Activated effector memory CD4-positive, alpha-beta T cell treated with Interleukin-2 at 50 U/mL for 16 hours (primary cell): ENCODE measurements at places on chromosomes 2 and 18.

GRCh38 chr2:127161176-127162136 lies 54.5 kb upstream of the BIN1 start:
- no peak for DNase-seq

DNA sequence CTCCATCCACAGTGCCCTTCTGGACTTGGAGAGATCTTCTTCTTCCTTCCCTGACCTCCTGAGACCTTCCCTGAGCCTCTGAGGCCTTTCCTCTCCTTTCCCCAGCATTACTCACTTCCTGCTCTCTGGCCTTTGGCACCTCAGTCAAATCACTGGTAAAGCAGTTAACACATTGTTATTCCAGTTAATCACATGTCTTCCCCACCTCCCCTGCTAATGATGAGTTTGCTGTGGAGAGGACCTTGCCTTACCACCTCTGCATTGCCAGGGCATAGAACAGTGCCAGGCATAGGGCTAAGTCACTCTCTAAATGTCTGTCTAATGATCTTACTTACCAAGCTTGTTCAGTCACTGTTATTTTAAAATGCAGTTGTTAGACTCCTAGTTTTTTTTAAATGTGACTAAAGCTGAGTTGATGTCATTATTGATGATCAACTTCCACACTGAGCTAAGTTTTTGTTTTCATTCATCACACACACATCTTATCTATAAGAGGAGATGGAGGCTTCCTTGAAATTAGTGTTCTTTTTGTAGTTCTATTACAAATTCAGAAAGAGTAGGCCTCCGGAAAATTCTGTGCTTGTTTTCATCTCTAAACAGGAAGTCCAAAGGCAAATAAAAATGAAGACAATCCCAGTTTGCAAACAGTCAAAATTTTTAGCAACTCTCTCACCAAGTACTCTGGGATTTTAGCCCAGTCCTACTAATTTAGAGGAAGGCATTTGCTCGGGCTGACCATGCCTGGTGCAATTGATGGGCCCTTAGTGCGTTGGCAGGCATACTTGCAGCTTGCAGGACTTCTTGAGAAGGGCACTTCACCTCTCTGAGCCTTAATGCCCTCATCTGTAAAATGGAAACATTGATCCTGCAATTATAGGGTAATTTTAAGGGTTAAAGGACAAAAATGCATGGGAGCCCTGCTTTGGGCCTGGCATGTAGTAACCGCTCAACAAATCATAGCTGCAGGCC lies 113.7 kb upstream of the SPRED2 start:
- no peak for DNase-seq

DNA sequence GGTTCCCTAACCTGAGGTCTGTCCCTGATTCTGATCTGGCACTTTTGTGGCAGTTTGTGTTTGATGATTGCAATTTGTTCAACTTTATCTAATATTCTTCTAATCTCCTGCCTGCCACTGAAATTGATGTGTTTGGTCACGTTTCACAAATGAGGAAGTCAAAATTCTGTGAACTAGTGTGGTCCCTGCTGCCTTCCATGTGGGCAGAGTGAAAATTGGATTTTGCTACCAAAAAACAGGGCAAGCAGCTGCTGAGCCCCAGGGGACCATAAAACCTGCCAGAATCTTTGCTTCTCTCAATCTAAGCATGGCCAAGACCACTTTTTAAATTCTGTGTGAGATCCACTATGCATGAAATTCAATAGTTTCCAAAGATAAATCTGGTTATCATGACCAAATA lies 195.5 kb upstream of the CYRIA start:
- DNase-seq: no peak

DNA sequence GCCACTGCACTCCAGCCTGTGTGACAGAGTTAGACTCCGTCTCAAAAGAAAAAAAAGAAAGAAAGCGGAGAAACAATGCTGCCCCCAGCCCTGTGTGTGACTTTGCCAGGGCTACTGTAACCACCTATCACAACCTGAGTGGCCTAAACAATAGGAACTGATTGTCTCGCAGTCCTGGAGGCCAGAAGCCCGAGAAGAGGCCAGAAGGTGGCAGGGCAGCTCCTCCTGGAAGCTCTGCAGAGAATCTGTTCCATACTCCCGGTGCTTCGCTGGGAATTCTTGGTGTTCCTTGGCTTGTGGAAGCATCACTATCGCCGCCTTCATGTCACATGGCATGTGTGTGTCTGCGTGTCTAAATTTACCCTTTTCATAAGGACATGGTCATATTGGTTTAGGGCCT lies 14.4 kb upstream of the RAB17 start:
- no peak for DNase-seq

- no peak for DNase-seq
Observed at GRCh38 chr18:51417643-51418483, 220.4 kb upstream of the MEX3C start.

DNA sequence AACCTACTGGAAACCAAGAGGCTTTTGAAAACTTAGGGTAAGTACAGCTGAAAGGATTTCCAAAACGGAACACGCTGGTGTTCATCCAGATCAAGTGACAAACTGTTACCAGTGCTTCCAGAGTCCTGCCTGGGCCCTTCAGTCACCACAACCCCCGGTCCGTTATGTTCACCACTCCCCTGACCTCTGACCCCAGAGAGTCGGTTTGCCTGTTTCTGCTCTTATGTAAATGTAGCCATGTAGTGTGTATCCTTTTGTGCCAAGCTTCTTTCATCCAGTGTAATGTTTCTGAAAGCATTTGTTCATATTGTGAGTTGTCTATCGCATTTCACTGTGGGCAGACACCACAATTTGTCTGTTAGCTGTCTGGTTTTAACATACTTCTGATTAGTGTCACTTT lies 217.5 kb downstream of the NCK2 start:
- DNase-seq: no peak

DNA sequence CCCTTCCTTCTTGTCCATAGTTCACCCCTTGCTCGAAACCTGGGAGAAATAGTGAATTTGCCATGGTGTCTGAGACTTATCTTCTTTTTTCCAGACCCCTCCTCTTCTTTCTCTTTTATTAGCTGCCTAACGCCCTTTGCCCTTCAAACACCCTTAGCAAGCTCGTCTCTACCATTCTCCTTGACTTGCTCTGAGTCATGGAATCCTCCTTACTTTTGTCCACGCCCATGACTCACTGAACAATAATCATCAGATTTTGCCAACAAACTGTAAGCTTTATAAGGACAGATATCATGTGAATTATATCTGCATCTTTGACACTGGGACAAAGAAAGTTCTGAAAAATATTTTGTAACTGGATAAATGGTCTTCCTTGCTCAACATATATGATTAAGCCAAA lies 67.1 kb upstream of the CNTNAP5 start:
- no peak for DNase-seq

DNA sequence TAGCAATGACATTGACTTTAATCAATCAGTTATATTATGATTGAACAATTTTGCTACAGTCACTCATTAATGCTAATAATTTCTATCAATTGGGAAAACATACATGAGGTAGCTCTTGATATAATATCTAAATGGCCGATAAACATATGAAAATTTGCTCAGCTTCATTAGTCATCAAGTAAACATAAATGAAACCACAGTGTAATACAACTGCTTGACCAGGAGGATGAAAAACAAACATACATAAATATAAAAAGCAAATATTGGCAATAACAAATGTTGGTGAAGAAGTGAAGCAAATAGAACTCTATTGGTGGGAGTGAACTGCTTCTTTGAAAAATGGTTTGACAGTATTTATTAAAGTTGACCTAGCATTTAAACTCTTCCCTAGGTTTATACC lies 130.9 kb downstream of the ASXL3 start:
- DNase-seq: no peak

- DNase-seq: no peak
Observed at GRCh38 chr18:73099759-73100158, 232.0 kb upstream of the NETO1 start.

DNA sequence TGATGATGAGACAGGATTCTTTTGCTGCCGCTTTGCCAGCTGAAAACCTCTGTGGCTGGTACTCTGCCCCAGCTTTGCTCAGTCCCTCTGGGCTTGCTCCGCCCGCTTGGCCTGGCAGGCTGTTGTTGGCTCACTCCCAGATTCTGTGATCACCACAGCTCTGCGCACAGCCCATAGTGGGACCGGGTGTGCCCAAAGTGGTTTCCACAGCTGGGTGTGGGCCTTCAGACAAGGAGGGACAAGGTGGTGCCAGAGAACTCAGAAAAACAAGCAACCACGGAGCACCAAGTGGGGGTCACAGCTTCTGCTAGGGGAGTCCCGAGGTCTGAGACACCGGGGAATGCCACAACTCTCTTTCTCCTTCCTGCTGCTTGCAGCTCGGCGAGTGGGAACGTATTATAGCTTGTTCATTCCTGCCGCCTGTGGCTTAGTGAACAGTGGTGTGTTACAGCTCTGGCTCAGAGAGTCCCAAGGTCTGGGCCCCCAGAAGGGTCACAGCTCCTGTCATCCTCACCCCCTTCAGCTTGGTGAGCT lies 9.2 kb upstream of the KYNU start:
- no peak for DNase-seq

DNA sequence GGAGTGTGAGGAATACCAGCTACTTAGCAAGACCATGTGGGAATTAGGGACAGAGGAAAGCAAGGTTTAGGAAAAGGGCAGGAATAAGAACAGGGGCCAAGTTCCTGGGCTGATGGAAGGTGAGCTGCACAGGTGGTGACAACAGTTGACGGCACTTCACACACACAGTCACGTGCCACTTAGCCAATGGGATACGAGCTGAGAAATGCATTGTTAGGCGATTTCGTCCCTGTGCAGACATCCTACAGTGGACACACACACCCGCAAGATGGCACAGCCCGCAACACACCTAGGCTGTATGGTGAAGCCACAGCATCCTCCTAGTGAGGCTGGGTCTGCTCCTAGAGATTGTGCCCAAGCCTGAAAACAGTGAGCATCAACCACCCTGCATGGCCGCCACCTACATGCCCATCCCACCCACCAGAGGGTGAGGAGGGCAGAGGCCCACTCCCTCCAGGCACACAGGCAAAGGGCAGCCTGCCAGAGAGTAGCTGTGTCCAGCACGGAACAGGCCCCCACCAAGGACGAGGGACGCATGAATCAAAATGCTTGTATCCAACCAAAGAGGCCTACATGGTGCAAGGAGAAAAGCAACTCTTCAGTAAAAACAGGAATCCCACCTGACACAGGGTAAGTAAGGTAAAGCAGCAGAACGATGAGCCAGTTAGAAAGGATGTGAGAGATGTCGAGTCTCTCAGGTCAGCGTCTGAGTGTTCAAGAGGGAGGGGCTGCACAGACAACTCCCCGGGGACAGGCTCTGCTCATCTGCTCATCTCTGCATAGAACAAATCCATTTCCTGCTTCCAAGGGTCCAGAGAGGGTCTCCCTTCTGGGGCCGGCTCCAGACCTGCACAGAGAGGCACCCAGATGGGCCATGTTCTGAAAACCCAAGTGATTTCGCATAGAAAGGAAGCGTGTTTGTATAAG lies 51.3 kb downstream of the ZNF516 start:
- no peak for DNase-seq

DNA sequence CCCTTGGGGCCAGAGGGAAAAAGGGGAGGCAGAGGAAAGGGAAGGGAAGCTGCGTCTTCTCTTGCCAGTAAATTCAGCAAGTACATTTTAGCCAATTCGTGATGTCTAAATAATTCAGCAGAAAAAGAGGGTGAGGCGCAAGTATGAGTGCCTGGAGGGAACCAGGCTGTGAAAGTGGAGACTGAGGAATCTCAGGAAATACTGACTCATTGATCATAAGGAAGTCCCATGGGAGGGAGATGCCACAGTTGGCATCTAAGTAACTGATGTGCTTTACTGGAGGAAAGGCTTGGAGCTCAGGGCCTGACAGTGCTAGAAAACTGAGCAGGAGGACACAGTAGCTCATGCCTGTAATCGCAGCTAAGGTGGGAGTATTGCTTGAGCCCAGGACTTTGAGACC lies 31.1 kb downstream of the KIF5C start:
- DNase-seq: no peak

DNA sequence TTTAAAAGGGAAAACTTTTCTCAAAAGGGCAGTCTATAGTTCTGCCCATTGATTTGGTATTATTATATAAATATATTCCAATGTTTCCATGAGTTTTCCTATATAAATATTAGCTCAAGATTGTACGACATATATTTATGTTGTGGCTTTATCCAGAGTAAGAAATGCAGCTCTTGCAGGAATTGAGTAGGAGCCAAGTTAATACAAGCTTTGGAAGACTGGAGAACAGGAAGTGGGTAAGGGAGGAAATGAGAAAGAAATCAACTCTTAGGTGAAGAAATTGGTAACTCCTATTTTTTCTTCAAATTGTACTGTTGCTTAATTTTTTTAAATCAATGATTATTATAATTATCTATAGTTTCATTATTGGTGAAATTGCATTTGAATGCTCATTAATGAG lies 105.4 kb upstream of the FAM117B start:
- no peak for DNase-seq

DNA sequence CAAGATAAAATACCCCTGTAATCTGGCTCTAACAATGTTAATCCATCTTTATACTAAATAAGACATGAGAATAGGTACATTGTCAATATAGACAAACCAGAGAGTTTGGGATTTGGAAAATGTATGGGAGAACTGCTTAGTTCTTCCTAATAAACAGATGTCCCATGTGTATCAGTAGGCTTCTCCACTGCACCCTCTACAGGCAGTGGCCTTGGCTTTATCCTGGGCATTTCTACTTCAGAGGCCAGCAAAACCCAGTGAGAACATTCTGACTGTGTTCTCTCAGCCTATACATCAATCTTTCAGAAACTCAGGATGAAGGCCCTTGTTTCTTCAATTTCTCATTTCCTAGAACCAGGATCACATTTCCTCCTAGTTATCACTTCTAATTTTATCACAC lies 1167.5 kb upstream of the ACVR2A start:
- DNase-seq: no peak

- DNase-seq: no peak
Observed at GRCh38 chr2:227789803-227790202, 23.8 kb upstream of the CCL20 start.

GRCh38 chr2:238389988-238390589 lies 36.6 kb upstream of the ASB1 start:
- no peak for DNase-seq

DNA sequence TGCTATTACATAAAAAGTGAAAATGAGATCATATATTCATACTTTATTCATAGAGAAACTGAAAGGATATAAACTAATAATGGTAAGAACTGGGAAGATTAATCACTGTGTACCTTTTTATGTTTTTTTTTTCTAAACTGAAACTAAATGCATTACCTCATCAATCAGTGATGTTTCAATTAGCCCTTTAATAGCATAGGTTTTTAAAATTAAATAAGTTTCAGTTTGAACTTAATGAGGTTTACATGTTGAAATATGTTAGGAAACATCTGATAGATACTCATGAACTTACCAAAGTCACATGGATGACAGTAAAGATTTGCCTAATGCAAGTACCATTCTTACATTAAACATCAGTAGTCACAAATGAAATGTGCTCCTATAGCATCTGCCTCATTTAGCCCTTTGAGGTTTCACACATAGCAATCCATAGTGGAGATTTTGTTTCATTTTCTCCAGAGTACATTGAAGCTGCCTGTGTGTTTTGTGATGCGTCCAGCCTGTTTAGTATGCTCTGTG lies 8.9 kb downstream of the MAPRE2 start:
- DNase-seq: no peak
